ENCODE measurements at places on chromosomes 4 and X.

- DNase-seq = no peak
Measured at GRCh38 chr4:26807330-26807729, 53.3 kb upstream of the STIM2 start.

DNA sequence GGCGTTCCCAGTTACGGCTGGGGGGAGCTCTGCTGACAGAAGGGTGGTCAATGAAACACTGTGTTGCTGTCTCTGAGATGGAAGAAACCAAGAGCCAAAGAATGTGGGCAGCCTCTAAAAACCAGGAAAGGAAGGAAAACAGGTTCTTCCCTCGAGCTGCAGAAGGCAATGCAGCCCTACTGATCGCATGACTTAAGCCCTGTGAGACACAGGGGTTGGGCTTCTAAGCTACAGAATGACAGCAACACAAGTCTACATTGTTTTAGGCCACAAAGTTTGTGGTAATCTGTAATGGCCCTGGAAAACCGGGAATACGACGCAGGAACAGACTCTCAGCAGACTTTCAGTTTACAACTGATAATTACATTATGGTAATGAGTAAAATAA is 38.2 kb upstream of the MTNR1A start:
- no peak for DNase-seq

- peak; percentile 85 for DNase-seq
Measured at GRCh38 chr4:105605493-105605892, 53.1 kb downstream of the ARHGEF38 start.

GRCh38 chr4:616911-617643 is 8.3 kb upstream of the PDE6B start:
- no peak for DNase-seq

- no peak for DNase-seq
Measured at GRCh38 chrX:119801253-119802221, 10.1 kb upstream of the RPL39 start.

DNA sequence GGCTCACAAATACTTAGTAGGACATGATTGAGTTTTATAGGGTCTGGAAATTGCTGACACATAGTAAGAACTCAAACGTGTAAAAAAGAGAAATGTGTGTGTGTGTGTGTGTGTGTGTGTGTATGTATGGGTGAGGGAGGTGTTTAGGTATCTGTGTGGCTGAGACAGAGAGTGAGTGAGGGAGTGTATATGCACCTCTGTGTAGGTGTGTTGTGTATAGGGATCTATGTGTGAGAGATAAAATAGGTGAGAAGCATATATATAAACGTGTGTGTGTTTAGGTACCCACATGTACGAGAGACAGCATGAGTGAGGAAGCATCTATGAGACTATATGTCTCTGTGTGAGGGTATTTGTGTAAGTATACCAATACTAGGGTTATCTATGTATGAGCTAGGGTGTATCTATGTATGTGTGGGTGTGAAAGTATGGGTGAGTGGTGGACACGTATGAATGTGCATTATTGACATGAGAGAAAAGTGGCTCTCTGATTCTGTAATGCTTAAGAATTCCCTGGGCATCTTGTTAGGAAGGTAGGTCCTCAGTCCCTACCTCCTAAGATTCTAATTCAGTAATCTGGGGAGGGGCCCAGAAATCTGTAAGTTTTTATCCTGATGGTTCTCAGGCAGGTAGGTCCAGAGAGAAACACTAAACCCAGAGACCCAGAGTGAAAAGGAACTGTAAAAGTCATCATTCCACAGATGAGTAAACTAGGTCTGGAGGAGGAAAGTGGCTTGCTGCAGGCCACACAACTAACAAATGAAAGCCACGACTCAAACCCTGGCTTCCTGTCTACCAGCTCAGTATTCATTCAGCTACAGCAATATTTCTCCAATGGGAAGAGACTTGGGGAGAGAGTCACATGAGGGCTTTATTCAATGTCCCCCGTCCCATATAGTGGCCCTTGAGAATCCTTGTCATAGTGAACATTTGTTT is 237.0 kb downstream of the IDS start:
- DNase-seq = no peak

DNA sequence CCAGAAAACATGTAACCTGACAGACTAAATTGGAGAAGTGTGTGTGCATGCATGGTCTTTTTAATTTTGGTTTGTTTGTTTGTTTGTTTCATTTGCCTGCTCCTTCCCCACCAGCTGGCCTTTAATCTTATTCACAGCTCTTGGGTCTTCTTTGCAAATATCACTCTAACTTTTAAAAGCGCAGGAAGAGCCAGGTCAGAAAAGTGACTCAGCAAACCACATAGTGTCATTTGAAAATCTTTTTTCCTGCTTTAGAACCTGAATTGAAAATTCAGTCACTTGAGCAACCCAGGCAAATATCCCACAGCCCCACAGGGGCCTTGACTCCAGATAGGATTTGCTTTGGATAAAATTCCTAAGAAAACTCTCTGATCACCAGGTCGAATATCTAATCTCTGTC is 4.6 kb downstream of the TMEM255A start:
- no peak for DNase-seq

- DNase-seq = peak; percentile 66
Measured at GRCh38 chr4:157664726-157665125, 444.2 kb downstream of the GRIA2 start.

- no peak for DNase-seq
Measured at GRCh38 chr4:73872316-73873108, 3.3 kb downstream of the CXCL1 start.

All from astrocyte of the hippocampus (primary cell).